ENCODE measurements at places on chromosomes 12 and 14.
A peak's percentile ranks its signal among the peaks of the same experiment; 100 is the strongest.

GRCh38 chr14:61355892-61356325 lies 34.5 kb downstream of the PRKCH start:
- no peak for DNase-seq

GRCh38 chr12:48281811-48282210 lies 68.9 kb downstream of the ZNF641 start:
- DNase-seq = no peak

- DNase-seq = no peak
Observed at GRCh38 chr12:98373025-98373554, 142.3 kb upstream of the TMPO start.

DNA sequence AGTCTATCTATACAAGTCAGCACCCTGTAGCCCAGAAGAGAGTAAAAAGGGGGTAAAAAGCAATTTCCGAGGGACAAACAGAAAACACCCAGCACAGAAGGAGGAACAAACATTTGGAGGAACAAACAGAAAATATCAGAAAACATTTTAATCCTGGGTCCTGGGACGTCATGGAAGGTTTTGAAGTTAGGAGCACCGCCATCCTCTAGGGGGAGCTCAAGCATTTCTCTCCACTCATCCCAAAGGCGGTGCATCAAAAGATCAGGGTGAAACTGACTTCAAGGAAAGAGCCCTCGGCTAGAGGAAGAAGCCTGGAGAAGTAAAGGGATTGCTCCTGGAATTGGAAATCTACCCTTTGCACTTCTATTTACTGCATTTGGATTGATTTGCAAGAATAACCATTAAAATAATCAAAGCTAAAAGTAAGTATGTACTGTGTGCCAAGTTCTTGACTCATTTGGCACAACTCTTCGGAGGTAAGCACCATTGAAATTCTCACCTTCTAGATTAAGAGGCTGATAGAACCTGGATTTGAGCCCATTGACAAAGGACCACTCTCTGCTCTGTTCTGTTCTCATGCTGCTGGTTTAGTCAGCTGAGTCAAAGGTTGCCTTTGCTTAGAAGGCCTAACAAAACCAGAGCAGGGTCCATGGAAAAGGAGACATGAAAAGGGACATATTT lies 17.2 kb upstream of the POC1B start:
- no peak for DNase-seq

DNA sequence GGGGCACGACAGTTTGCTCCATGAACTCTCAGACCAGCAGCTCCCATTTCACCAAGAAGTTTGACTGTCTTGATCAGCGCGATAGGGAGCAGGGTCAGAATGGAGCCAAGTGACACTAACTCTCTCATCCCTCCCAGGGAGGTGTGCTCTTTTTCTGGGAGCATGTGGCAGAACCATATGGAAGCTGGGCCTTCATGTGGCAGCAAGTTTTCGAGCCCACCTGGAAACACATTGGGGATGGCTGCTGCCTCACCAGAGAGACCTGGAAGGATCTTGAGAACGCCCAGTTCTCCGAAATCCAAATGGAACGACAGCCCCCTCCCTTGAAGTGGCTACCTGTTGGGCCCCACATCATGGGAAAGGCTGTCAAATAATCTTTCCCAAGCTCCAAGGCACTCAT lies 24.0 kb downstream of the ITGA7 start:
- no peak for DNase-seq

GRCh38 chr12:31236998-31237637 lies 88.8 kb downstream of the SINHCAF start:
- DNase-seq = no peak

DNA sequence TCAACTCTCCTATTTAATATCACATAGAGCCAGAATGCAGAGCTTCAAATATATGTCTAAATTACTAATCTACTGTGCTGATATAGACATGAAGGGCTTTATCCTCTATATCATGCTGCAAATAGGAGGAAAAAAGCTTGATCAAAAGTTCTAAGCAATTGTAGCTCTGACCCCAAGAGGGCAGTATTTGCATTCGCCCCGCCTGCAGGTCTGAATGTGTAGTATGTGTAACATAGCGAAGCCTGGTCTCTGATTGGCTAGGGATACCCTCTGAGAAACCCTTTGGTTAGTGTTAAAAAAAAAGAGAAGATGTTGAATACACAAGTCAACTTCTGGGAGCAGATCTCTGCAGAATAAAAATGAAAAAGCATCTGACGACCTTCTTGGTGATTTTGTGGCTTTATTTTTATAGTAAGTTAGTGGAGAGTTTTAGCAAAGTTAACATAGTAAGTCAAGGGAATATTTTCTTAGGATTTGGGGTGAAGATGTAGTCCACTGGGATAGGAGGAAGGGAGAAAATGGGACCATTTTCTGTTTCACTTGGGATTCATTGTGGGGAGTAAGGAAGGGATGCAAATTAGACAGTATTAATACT lies 151.6 kb upstream of the OR4E1 start:
- DNase-seq = no peak

- DNase-seq = no peak
Observed at GRCh38 chr12:16271062-16271461, 6.4 kb downstream of the SLC15A5 start.

DNA sequence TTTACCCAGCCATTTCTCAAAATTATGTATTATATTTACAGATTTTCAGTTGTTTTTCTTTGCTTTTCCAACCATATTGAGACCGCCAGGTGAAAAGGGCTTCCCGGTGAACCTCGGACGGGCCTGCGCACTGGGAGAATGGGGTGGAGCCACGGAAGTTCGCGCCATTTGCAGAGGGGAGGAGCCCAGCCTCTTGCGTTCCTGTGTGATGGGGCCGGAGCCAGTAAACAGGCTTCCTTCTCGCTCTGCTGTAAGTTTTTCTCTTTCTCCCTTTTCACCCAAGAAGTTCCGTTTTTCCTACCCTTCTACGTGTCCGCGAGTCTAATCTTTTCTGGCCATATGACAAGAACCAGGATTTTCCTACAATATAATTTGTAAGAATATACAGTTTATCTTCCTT lies 1108.8 kb upstream of the SEL1L start:
- DNase-seq = peak; percentile 41

DNA sequence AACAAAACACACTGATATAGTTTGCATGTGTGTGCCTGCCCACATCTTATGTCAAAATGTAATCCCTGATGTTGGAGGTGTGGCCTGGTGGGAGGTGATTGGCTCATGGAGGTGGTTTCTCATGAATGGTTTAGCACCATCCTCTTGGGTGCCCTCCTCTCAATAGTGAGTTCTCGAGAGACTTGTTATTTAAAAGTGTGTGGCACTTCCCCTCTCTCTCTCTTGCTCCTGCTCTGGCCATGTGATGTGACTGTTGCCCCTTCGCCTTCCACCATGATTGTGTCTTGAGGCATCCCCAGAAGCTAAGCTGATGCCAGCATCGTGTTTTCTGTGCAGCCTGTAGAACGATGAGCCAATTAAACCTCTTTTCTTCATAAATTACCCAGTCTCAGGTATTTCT lies 454.1 kb upstream of the DCN start:
- DNase-seq = no peak

DNA sequence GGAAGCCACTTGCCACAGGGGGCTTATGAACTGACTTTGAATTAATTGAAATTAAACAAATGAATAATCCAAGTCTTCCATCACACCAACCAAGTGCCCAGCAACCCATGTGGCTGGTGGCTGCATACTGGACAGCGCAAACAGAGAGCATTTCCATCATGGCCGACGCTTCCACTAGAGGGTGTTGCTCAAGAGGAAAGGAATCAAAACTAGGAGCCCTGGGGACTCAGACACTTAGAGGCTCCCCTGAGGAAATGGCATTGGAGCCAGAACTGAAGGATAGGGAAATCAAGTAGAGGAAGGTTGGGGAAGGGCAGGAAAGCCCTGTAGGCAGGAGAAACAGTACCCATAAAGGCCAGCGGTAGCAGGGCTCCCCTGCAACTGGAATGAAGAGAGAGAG lies 50.6 kb upstream of the NUAK1 start:
- no peak for DNase-seq
